ENCODE measurements at places on chromosomes 16 and 17.

DNA sequence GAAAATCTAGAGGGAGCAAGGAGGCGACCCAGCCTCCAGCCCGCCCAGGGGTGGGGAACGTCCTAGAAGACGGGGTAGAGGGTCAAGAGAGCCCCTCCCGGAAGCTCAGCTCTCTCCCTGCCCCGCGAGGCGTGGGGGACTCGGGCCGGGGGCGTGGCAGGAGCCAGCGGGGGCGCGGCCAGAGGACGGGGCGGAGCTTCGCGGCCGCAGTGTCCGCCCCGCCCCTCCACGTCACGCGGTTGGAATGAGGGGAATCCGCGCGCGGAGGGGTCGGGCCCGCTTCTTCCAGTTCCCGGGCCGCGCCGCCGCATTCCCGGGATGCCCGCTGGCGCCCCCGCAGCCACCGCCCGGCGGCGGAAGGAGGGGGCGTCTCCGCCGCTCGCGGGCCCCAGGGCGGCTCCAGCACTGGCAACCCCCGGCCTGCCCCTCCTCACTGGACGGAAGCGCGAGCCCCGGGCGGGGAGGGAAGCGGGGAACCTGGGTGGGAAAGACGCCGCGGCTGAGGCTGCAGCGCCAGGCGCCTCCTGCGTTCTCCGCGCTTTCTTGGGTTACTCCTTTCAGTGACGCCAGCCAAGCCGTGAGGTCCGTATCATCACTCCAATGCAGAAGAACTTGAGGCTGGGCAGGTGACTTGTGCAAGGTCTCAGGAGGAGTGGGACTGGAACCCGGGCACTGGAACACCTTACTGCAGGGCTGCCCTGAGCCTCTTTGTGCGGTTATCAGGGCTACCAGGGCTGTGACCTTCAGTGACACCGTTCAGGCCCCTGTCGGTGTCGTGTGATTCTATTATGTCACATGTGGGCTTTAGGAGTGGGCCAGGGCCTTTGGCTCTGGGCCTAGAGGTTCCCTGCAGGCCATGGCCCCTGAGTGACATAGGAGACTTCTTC lies 4.3 kb downstream of the MYO1C start:
- no peak for DNase-seq

GRCh38 chr17:77182205-77183172 lies 41.7 kb downstream of the SEC14L1 start:
- no peak for DNase-seq

- peak; percentile 48 for DNase-seq
These were observed 867 bp upstream of the LIMD2 start for GRCh38 chr17:63700528-63701455.

GRCh38 chr17:75124041-75124818 lies 7.3 kb downstream of the NT5C start:
- no peak for DNase-seq

- no peak for DNase-seq
These were observed 152.0 kb downstream of the KCNJ2 start for GRCh38 chr17:70321352-70321751.

DNA sequence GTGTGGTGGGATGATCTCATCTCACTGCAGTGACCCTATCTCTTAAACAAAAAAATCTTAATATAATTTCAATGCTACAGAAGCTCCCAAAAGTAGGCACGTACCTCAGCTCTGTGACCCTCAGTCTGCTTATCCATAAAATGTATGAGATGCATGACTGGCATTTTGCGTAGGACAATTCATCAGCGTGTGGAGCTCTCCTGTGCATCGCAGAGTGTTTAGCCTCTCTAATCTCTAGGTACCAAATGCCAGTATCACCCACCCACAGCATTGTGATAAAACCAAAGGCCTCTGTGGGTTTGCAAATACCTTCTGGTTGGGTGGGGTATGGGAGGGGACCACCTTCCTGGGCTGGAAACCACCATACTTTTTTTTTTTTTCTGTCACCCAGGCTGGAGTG lies 19.0 kb upstream of the TUBG2 start:
- no peak for DNase-seq

GRCh38 chr17:81565231-81565630 lies 13.1 kb upstream of the FAAP100 start:
- no peak for DNase-seq

DNA sequence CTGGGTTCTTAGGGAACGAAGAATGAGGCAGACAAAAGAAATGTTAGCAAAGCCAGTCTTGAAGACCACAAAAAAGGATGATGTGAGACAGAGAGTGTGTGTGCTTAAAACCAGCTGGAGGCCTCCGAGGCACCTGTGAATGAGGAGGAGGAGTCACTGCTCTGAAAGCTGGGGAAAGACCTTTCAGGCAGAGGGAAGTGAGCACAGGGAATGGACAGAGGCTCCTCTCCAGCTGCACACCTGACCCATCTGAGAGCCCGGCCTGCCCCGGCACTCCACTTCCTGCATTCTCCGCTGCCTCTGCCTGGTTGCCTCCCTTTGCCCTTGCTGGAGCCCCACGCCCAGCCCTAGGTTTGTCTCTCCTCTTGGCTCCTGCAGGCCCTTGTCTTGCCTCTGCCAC lies 55.2 kb upstream of the SREBF1 start:
- DNase-seq, result peak; percentile 91

- DNase-seq, result no peak
These were observed 6.1 kb upstream of the SLFN12 start for GRCh38 chr17:35438433-35438832.

- no peak for DNase-seq
These were observed 28.1 kb upstream of the ITGA2B start for GRCh38 chr17:44417553-44417952.

DNA sequence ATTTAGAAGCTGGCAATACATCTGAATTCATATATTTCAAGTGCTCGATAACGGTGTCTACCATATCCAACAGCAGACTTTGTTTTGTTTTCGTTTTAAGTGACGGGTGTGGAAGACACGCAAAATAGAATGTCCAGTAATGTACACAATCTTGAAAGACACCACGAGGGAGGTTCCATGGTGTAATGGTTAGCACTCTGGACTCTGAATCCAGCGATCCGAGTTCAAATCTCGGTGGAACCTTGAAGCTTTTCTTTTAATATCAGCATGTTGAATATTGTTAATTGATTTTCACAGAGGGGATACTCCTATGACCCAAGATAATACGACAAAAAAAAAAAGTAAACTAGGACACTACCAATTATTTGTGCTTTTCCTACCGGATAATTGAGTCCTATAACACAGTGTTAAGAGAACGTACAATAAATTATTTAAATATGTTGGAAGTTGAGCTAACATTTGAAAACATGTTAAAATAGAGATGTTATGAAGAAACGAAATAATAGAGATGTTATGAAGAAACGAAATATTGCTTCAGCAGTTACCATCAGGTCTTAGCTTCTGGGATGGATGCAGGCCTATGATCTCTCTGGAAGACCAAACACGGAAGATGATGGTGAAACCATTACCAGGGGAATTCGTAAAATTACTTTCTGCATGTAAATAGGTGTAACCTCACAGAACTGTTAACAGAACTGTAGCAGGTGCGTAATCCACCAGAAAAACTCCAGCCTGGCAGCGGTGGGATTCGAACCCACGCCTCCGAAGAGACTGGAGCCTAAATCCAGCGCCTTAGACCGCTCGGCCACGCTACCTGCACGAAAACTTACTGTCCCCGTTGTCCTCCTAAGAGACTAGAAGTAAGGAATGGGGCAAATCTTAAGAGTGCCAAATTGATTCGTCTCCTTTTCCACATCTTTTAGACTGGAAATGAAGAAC lies 1.5 kb upstream of the ALOXE3 start:
- peak; percentile 89 for DNase-seq

DNA sequence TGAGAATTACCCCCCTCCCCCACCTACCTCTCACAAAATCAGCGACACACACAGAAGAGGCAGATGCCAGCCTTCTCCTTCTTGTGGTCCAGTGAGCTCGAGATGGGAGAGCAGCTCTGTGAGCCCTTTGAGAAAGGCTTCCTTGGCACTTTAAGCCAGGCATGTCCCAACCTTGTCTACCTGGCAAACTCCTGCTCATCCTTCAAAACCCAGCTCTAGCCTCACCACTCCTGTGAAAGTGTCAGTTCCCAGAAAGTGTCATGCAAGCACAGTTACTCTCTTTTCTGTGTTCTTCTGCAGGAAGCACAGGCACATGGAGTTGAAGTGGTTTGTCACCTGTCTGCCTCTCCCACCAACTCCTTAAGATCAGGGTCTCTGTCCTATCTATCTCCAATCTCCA lies 1.6 kb downstream of the TMEM98 start:
- DNase-seq, result no peak

GRCh38 chr16:24918641-24919040 lies 72.9 kb downstream of the SLC5A11 start:
- no peak for DNase-seq

DNA sequence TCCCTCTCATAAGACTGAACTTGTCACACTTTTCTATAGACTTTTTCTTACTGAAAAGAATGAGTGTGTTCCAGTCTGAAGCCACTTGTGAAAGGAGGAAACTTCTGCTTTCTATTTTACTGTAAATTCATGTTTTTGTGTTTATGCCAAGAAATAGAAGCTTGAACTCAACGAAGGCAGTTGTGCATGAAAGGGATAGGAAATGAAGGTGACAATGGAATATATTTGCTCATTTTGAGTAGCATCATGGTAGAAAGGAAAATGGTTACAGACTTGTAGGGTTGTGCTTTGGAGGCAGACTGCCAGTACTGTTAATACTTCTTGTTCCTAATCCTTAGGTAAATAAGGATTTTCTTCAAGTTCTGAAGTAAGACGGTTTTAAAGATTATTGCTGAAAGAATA lies 8.1 kb downstream of the CLTC start:
- DNase-seq, result no peak

DNA sequence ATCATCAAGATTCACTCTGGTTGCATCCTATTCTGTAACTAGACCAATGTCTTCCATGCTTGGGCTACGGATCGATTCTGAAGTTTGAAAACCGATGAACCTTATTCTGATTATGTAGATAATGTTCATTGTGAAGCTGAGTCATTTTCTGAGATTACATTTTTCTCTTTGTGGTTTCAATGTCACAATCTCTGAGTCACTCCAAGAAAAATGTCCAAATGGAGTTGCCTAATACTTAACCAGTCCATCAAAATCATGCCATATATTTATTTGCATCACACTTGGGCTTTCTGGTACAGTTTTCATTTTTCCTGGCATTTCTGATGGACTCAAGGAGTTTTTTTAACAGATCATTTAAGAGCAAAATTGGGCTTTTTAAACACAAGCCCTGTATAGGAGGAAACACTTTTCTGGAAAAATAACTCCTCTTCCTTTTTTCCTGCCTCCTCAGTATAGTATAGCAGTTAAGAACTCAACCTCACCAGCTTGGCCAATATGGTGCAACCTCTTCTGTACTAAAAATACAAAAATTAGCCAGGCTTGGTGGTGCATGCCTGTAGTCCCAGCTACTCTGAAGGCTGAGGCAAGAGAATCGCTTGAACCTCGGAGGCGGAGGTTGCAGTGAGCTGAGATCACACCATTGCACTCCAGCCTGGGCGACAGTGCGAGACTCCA lies 17.5 kb downstream of the CACNG3 start:
- no peak for DNase-seq

GRCh38 chr17:72466199-72466598 lies 345.4 kb downstream of the SOX9 start:
- DNase-seq, result no peak

DNA sequence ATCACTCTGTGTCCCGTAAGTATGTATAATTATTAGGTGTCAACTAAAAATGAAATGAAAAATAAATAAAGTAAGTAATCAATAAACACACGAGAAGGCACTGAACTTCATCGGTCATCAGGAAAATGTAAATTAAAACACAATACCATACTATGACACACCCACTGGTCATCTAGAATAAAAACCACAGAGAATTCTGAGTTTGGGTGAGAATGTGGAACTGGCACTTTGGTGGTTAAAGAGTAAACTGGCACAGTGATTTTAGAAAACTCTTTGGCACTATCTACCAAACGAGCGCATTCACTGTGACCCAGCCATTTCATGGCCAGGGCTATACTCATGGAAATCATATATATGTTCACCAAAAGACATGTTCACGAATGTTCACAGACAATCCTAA lies 98.2 kb downstream of the HS3ST3A1 start:
- no peak for DNase-seq

DNA sequence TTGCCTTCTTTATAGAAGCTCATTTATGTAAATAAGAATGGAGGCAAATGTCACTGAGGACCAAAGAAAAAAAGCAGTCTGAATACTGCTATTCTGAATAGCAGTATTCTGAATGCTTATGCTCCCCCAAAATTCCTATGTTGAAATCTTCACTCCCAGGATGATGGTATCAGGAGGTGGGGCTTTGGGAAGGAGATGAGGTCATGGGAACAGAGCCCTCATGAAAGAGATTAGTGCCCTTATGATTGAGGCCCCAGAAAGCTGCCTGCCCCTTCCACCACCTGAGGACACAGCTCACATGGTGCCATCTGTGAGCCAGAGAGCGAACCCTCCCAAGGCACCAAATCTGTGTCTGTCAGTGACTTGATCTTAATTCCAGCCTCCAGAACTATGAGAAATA lies 28.8 kb downstream of the HEATR6 start:
- no peak for DNase-seq

GRCh38 chr16:49050607-49051006 lies 231.0 kb downstream of the CBLN1 start:
- DNase-seq, result no peak

GRCh38 chr17:7479213-7480088 lies at the start of gene ZBTB4:
TSS of gene ZBTB4 (minus strand) at chr17:7479631. CDS start at chr17:7466801, 12,830 bp downstream.
- no peak for DNase-seq

DNA sequence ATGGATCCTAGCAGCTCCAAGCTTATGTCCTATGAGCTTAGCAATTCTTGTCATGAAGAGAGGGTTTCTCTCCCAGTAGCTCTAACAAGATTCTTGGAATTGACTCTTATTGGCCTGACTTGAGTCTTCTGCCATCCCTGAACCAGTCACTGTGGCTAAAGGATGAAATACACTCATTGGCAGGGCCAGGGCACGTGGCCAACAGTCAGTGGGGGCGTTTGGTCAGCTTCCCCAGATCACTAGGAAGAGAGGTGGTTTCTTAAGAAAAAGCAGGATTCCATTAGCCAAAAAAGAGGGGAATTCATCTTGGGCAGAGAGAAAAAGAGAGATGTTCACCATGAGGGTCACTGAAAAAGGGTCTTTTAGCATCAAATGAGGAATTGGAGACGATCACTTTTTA lies 363.2 kb downstream of the SNX29 start:
- DNase-seq, result no peak

Measured in thymus (tissue), 14 donors.